ENCODE measurements at places on chromosomes 5 and 9.
A peak's percentile ranks its signal among the peaks of the same experiment; 100 is the strongest.

DNA sequence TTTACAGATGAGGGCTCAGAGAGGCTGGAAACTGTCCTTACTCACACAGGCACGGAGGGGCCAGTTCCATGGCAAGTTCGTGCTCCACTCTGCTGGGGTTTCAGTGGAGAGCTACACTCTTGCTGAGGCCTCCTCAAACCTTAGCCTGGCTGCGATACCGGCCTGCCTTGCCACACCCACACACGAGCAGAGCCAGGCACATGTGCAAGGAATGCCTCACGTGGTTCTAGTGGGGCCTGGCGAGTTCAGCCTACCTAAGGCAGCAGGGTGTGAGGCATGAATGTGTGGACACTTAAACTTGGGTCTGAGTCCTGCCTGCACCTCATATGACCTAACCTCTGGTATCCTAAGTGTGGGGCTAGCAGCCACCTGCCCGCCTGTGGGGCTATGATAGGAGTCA lies 21.5 kb upstream of the PRDM12 start:
- no peak for DNase-seq

DNA sequence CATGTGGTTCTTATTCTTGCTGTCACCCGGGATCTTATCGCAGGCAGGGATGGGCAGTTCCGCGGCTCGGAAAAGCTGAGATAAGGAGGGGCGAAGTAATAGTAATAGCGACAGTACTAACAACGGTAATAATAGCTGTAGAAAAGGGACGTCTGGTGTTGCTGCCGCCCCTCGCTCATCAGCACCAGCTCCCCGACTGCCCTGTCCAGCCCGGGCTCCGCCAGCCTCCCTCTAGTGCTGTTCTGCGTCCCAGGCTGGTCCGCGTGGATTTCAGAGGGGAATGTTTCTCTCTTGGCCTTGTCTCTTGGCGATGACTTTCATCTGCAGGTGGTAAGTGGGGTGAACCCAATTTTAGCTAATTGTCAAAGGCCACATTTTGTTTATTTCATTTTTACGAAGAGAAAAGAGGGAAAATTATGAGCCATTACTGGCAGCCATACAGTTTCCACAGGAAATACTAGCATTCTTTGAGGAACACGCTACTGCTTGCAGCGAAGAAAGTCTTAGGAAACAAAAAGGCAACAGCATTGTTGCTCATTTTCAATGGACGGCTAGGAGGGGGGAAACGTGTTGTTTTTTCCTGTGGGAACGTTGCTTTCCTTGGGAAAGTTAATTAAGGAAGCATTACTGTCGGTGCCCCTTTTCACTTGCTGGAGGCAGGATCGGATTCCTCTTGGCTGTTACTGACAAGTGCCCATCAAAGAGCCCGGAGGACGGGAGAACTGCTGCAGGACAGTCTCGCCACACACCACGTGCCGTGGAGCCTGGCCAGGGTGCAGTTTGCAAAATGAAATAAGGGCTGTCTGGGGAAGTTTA lies 762 bp downstream of the SNCAIP start:
- no peak for DNase-seq

DNA sequence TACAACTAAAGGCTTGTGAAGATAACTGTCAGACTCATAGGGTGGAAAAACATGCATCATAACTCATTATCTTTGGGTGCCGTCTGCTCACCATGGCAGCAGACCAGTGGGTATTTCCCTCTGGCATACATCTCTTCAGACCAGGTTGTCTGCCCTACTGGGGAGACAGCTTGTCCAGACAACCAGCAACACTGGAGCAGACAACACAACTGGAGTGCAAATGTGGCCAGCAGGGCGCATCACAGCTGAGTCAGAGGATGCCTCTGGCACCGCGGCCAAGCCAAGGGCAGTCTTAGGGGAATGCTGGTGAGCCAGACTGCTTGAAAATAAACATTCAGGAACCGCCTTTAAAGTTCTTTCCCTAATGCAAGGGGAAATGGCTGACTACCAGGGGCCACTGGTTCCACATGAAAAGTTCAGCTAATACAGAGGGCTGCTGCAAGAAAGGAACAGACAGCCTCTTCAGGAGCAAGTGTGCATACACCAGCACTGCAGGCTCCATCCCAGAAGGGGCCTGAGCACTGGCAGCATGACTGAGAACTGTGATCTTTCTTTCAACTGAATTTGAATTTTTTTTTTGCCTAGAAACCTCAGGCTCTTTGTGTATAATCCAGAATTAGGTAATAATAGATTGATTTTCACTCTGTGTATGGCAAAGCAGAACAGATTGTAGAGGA lies 77.3 kb downstream of the MAMDC2 start:
- DNase-seq, result peak; percentile 92

DNA sequence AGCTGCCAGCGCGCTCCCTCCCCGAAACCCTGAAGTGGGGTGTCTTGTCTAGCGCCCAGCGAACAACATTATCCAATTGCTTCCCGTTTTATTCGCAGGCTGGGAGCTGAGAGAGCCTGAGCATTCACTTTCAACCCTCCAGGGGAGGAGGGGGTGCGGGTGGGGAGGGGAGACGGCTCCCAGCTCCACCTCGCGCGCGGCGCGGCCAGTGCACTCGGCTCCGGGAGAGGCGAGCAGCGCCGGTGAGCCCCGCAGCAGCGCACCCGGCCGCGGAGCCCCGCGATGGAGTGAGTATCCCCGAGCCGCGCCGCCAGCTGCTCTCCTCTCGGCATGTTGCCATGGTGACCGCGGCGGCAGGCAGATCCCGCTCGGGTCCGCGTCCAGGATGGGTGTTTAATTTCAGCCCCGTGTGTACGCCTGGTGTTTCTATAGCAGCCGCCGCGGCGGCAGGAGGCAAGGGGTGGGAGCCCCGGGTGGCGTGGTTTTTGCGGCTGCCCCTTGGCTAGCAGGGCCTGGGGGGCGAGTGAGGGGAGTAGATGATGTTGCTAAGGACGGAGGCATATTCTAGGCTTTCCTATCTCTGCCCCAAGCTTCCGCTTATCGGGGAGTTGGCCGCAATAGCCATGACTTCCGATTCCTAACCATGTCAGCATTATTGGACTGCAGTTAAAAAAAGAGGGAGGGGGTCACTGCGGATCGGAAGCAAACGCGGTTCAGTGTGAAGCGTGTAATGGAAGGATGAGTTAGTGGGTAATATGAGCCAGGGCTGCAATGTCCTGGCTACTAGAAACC lies 139.2 kb upstream of the PALM2AKAP2 start:
- DNase-seq, result no peak

DNA sequence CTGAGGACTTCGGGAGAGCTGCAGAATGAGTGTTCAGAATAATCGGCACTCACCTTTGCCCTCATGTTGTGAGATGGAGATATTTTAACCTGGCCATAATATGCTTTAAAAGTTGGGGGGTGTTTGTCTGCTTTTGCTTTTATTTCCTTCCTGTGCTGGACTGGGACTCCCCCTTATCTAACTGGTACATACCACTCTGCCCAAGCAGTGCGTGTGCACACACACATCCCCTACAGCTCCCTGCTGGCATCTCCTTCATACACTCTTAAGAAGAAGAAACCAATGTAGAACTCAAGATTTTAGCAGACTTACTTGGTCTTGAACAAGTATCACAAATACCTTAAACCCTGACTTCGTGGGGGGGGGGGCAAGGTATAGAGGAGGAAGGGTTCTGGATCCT lies 146.2 kb upstream of the DMRT1 start:
- no peak for DNase-seq

- peak; percentile 97 for DNase-seq
Measured at GRCh38 chr5:157384971-157385709, 74.9 kb upstream of the NIPAL4 start.

DNA sequence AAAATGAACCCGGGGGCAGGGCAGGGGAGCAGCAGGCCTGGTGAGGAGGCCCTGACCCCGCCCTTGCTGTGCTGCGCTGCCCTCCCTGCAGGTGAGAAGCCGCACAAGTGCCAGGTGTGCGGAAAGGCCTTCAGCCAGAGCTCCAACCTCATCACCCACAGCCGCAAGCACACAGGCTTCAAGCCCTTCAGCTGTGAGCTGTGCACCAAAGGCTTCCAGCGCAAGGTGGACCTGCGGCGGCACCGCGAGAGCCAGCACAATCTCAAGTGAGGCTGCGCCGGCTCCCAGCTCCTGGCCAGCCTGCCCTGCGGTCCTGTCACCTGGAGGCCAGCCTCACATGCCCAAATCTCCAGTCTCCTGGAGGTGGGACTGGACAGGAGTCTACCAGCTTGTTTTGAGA lies 12.3 kb downstream of the GFI1B start:
- DNase-seq, result no peak

DNA sequence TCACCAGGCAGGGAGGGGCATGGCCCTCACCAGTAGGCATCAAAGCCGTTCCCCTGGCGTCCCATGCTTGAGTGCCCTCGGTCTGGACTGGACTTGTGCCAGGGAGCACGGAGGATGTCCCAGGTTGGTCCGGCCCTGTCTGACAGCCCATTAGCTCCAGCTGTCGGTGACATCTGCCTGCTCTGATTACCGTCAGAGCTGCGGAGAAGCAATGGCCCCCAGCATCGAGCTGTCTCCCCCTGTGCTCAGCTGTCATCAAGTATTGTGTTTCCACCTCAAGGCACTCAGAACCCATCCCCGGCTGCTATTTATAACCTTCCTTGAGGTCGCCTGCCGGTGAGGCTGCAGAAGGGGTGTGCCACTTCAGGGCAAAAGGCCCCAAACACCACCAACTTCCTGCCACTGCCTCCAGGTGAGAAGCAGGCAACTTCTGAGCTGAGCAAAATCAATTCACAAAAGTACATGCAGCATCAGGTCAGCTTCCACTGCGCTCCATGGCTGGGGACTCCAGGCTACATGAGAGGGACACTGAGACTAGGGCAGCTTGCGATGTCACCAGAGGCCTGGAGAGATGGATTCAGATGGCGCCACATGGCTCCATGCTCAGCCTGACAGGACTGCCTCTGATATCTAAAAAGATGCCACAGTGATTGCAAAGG lies 142.7 kb downstream of the C5orf15 start:
- DNase-seq, result no peak

GRCh38 chr5:110512266-110512665 lies 214.2 kb downstream of the TMEM232 start:
- DNase-seq, result no peak

GRCh38 chr9:100098046-100098886 lies 534 bp downstream of the ERP44 start:
- no peak for DNase-seq

DNA sequence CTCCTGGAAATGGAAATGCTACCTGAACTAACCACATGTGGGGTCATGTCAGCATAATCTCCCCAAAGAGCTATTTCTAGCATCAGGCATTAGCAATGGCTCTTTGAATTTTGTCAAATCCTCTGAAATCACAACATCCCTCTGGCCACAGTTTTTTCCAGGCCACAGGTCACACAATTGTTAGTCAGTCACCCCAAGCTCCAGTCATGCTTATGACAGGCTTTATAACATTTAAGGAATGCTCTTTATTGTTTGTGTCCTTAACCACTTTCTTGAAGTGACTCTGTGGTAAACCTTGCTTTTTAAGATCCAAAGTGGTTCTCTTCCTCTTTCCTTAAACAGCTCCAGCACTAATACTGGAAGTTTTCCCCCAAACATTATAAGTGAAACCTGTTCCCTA lies 169.2 kb upstream of the HMHB1 start:
- DNase-seq, result no peak

DNA sequence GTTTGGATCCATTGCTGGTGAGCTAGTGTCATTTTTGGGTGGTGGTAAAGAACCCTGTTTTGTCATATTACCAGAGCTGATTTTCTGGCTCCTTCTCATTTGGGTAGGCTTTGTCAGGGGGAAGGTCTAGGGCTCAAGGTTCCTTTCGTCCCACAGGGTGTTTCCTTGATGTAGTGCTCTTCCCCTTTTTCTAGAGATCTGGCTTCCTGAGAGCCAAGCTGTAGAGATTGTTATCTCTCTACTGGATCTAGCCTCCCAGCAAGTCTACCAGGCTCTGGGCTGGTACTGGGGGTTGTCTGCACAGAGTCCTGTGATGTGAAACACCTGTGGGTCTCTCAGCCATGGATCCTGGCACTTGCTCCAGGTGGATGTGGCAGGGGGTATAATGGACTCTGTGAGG lies 145.9 kb downstream of the HINT1 start:
- no peak for DNase-seq

GRCh38 chr5:11064763-11065450 lies 303.9 kb upstream of the DAP start:
- no peak for DNase-seq

- DNase-seq, result no peak
Measured at GRCh38 chr5:129804705-129805104, 56.8 kb downstream of the MINAR2 start.

All from skeletal muscle cell (primary cell).